Right lung (tissue), 10 donors: ENCODE measurements at places on chromosomes 11 and 22. TPM values are rescaled to one million over a fixed set of nuclear protein-coding genes. Genes with fewer than 3 reads are reported as not detected.

The PLA2G6 gene
- 26.4 TPM for polyA plus RNA-seq

The GNAZ gene
- 4.3 TPM for polyA plus RNA-seq

The USH1C gene
- 0.26 TPM for polyA plus RNA-seq

The C11orf86 gene
- not detected for polyA plus RNA-seq

The BLID gene
- not detected for polyA plus RNA-seq

The TRPM5 gene
- polyA plus RNA-seq = 0.10 TPM

The TMA7B gene
- 0.22 TPM for polyA plus RNA-seq

The OR52H1 gene
- polyA plus RNA-seq = 0.18 TPM

The OPCML gene
- polyA plus RNA-seq = 1.5 TPM

The ATL3 gene
- 21.7 TPM for polyA plus RNA-seq

The NELL1 gene
- polyA plus RNA-seq = 0.62 TPM

The PTGDR2 gene
- 0.15 TPM for polyA plus RNA-seq

The VPREB1 gene
- polyA plus RNA-seq = not detected

The SOX6 gene
- 18.8 TPM for polyA plus RNA-seq

The DLAT gene
- polyA plus RNA-seq = 28.4 TPM

The ELFN2 gene
- polyA plus RNA-seq = 0.67 TPM

The PDE3B gene
- polyA plus RNA-seq = 34.3 TPM

The PLEKHB1 gene
- 11.3 TPM for polyA plus RNA-seq

The CLTCL1 gene
- polyA plus RNA-seq = 9.0 TPM

The SEPTIN3 gene
- 1.4 TPM for polyA plus RNA-seq

The P2RY2 gene
- polyA plus RNA-seq = 1.5 TPM

The C11orf16 gene
- polyA plus RNA-seq = 6.7 TPM

The FAM111A gene
- polyA plus RNA-seq = 101 TPM

The SYT12 gene
- 0.10 TPM for polyA plus RNA-seq

The RASSF7 gene
- polyA plus RNA-seq = 16.5 TPM
